NCI-H1092 (cell line): ENCODE measurements at places on chromosomes 12 and 14.

GRCh38 chr14:54606178-54606577, 39.2 kb downstream of the SAMD4A start:
- DNase-seq, result no peak

DNA sequence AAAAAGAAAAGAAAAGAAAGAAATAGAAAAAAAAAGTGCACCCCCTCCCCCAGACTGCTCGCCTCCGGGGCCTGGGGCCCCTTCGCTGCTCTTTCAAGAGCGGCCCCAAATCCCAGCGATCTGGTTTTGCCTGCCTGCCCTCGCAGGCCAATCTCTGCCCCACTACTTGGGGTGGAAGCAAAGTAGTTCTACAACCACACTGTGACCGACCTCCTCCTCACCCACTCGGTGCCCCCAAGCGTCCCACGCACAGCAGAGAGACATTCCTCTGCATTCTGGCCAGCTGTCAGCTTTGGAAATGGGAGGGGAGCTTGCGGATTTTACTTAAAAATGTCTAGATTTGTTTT, 2.4 kb upstream of the TBX3 start:
- no peak for DNase-seq

- DNase-seq, result no peak
Measured at GRCh38 chr14:104819361-104819781, 18.5 kb downstream of the ZBTB42 start.

GRCh38 chr14:89304972-89305703, 111.9 kb downstream of the FOXN3 start:
- DNase-seq, result no peak

- no peak for DNase-seq
Measured at GRCh38 chr12:74945771-74946198, 263.9 kb downstream of the KCNC2 start.

DNA sequence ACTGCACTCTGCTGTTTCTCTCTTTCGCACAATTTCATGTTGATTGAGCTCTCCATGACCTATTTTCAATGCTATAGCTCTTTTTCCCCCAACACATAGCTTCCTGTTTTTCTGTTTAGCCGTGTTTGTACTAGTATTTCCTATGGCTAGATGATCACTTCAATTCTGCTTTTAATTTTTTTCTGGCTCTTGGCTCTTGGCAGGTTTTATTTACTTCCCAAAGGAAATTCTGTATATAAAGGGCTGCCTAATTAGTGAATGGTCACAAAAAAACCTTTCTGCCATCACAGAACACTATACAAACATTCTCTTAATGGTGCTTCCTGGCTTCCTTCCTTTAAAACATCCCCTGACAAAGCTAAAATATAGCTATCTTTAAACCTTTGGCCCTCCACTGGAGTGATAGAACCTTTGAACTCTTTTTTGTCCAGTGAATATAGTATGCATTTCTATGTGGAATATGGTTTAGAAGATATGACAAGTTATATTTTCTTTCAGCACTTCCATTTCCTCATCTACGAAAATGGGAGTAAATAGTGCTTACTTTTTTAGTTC, 88.2 kb downstream of the RASSF9 start:
- DNase-seq, result peak; percentile 54

GRCh38 chr14:55713486-55713885, 133.5 kb downstream of the KTN1 start:
- no peak for DNase-seq

DNA sequence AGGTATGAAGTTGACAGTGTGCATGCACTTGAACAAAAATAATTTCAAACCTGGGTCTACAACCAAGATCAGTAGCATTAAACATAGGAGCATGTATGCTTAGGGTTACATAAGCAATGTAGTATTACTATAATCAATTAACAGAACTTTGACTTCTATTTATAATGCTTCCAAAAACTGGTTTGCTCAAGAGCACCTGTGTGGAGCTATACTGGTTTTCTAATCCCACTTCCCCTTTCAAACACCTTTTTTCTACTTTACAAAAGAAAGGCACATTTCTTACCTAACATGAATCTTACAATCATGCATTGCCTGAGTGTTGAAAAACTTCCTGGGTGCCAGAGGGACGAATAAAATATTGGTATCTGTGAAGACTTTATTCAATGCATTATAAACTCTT, 72.7 kb downstream of the EFCAB11 start:
- DNase-seq, result no peak

- DNase-seq, result no peak
Measured at GRCh38 chr12:40837891-40838429, 145.7 kb downstream of the CNTN1 start.

GRCh38 chr12:21502164-21502496, 541 bp downstream of the GOLT1B start:
- no peak for DNase-seq

GRCh38 chr14:76462330-76462729, 86.4 kb downstream of the ESRRB start:
- DNase-seq, result no peak

DNA sequence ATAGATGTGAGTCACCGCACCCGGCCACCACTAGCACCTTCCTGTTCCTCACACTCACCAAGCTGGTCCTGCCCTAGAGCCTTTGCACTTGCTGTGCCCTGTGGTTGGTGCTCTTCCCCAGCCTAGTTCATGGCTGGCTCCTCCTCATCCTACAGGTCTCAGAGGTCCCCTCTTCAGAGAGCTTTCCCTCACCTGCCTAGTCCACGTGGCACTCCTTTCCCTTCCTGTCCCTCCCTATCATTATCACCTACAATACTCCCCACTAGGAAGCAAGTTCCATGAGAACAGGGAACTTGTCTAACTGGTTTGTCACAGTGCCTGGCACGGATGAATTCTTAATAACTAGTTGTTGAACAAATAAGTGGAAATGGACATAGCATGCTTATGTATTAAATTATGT, 24.0 kb upstream of the TMED10 start:
- no peak for DNase-seq

DNA sequence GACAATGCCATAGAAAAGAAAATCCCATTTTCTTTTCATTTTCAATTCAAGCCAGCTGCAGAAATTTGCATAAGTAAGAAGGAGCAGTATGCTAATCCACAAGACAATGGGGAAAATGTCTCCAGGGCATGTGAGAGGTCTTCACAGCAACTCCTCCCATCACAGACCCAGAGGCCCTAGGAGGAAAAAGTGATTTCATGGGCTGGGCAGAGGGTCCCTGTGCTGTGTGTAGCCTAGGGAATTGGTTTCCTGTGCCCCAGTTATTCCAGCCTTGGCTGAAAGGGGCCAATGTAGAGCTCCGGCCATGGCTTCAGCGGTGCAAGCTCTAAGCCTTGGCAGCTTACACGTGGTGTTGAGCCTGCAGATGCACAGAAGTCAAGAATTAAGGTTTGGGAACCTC, 211.4 kb downstream of the CCDC59 start:
- DNase-seq, result no peak

- no peak for DNase-seq
Measured at GRCh38 chr12:118821386-118821925, 159.9 kb upstream of the SRRM4 start.

DNA sequence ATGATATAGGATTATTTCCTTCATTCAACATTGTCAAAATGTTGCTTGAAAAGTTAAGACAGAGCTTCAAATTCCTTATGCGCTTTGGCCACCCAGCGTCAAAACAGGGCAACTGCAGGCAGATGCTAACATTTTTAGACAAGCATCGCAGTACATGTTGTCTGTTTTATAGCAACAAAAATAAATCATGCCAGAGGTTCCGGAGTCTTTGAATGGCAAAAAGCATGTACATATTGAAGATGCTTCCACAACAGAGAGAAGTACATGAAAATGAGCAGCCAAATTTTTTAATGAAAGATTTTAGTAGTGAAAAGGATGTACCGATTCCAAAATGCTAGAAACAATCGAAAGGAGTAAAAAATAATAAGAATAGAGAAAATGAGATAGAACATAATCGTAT, 49.8 kb upstream of the USP15 start:
- no peak for DNase-seq

- DNase-seq, result no peak
Measured at GRCh38 chr12:77133566-77133965, 68.2 kb upstream of the E2F7 start.

DNA sequence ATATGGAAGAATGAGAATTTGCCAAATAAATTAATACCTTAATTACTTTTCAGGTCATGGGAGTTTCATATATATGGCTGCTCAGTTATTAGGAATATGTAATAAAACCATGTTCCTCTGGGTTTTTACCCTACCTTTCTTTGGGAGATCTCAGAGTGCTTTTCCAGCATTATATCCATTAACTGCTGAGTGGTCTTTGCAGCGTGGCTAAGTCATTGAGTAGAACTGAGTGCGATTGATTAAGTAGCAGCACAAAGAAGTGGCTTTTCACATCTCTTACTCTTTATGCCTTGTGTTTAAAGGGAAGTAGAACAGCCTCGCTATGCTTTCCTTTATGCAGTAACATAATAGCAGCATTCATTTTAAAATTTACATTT, 340.1 kb downstream of the SNAPC1 start:
- no peak for DNase-seq

DNA sequence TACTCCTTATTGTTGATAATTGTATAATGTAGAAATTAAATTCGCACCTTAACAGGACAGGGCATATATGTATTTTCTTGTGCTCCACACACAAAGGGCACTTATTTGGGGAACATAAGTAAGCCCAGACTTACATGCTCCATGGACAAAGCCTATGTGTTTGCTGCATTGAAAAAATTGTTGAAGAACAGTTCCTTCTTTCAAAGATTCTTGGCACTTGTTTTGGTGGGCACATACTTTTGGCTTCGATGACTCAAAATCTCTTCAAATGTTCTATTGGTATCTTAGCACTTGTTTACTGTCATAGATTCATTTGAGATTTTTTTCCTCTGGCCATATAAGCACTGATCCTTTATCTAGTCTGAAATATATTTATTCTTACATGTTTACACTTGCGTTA, 1.4 kb upstream of the MAP4K5 start:
- no peak for DNase-seq

DNA sequence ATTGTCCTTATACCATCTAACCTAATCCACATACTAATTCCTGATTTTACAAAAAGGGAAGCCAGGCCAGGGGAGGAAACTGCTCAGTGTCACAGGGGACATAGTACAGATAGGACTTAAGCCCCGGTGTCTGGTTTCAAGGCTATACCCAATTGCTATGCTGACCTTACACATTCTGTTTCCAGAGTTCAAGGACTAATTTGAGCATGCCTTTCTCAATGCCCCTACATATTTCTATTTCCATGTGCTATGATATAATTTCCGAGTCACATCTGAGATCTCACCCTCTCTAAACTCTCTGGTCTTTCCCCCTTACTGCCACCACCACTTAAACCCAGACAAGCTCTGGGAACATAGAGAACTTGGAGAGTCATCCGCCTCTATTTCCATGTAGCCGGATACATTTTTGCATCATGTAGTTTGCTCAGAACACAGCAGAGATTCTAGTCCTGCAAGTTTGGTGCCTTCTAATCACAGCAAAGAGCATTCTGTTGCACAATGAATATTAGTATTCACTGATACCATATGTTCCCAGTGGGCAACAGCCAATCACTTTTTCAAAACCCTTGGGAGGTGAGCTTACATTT, 34.2 kb downstream of the PPM1H start:
- no peak for DNase-seq

DNA sequence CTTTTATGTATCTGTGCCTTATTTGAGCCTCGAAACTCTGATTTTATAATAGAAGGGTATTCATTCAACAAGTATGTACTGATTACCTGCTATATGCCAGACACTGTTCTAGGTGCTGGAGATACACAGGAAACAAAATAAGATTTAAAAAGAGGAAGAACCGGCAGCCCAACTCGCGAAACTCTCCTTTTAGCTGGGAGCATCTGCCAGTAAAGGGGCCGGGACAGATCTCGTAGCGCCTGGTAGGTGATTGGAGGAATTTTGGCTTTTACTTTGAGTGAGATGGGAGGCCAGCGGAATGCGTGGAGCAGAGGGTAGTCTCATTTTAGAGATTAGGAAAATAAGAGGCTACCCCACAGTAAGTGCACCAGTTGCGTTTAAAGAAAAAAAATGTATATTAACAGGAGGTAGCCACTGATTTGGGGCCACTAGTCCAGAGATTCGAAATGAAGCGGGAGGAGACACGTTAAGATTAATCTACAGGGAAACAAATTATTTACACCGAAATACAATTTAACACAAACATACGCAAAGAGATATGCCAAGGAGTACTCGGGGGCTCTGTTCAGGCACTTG, 520 bp upstream of the MON2 start:
- DNase-seq, result no peak

- DNase-seq, result no peak
Measured at GRCh38 chr14:84323450-84323849, 1206.5 kb upstream of the FLRT2 start.

DNA sequence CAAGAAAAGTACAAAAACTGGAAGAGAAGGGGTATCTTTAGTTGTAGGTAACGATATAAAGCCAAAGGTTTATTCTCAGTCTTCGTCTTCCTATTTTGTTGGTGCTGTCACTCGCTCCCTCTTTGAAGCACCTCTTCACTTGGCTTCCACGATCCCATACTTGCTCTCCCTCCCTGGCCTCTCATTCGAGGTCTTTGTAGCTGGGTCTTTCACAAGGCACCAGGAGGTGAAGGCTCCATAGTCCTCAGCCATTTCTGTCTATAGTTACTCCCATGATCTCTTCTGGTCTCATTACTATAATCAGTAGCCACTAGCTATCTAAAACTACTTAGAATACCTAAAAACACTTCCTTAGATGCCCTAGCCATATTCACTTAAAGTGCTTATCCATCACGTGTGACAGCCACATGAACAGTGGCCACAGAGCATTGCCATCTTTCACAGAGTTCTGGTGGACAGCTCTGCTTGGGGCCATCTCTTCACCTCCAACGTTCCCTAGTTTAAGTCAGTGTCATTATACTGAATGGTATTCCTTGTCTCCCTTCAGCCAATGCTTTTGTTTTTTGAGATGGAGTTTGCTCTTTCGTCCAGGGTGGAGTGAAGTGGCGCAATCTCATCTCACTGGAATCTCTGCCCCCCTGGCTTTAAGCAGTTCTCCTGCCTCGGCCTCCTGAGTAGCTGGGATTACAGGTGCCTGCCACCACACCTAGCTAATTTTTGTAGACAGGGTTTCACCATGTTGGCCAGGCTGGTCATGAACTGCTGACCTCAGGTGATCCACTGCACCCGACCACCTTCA, 57.1 kb downstream of the ATP2A2 start:
- no peak for DNase-seq

- DNase-seq, result no peak
Measured at GRCh38 chr12:78167510-78167909, 336.8 kb downstream of the NAV3 start.

GRCh38 chr12:67659292-67659691, 10.7 kb downstream of the DYRK2 start:
- no peak for DNase-seq

- no peak for DNase-seq
Measured at GRCh38 chr12:22287776-22288621, 46.5 kb downstream of the ST8SIA1 start.

DNA sequence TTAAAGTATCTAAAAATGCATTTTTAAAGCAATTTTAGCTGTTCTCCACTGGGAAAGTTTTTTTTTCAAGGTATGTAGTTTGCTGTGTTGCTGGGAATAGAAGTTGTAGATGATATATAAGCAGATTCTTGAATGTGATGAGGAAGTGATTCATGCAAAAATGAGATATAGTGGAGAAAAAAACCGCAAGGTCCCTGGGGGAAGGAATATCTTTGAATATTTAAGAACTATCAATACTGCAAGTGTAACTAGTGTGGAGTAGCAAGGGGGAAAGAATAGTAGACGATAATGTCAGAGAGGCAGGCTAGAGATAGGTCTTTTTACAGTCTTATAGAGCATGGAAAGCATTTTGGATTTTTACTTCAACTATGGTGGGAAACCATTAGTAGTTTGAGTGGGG, 42.5 kb downstream of the PTCSC3 start:
- no peak for DNase-seq

GRCh38 chr12:124157406-124157805, 137.5 kb upstream of the RFLNA start:
- no peak for DNase-seq
